CD4-positive, alpha-beta memory T cell (primary cell): ENCODE measurements at places on chromosomes 3 and 15. TPM values are rescaled to one million over a fixed set of nuclear protein-coding genes. Genes with fewer than 3 reads are reported as not detected.

- no peak overlapping the region for H3K27ac ChIP-seq
- no peak for DNase-seq
- no peaks in the 10 kb centered on the region for H3K27me3 ChIP-seq
Measured at GRCh38 chr3:144496141-144496835, 524.7 kb downstream of the DIPK2A start.

DNA sequence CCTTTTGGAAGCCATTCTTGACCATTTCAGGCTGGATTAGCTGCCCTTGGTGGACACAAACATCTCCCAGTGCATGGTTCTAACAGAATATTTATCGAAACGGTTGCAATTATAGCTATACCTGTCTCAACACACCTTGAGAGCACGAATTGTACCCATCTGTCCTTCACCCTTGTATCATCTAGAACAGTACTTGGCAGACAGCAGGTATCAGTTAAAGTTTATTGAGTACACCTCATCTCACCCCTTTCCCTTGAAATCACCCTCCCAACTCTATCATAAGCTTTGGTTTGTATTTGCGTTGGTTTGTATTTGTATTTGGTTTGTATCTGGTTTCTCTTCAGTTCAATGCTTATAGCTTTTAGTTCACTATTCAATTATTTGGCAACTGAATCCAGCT is 12.4 kb downstream of the TSPAN3 start:
- no peak overlapping the region for H3K27ac ChIP-seq
- no peak overlapping the region for H3K4me3 ChIP-seq
- H3K36me3 ChIP-seq = no peaks in the 10 kb centered on the region
- no peaks in the 10 kb centered on the region for H3K27me3 ChIP-seq

- H3K4me1 ChIP-seq = no peaks in the 10 kb centered on the region
- H3K36me3 ChIP-seq = no peaks in the 10 kb centered on the region
- H3K4me3 ChIP-seq = no peak overlapping the region
- H3K27me3 ChIP-seq = no peaks in the 10 kb centered on the region
- no peak overlapping the region for H3K27ac ChIP-seq
- DNase-seq = no peak
Measured at GRCh38 chr3:87349833-87350232, 73.4 kb upstream of the POU1F1 start.

DNA sequence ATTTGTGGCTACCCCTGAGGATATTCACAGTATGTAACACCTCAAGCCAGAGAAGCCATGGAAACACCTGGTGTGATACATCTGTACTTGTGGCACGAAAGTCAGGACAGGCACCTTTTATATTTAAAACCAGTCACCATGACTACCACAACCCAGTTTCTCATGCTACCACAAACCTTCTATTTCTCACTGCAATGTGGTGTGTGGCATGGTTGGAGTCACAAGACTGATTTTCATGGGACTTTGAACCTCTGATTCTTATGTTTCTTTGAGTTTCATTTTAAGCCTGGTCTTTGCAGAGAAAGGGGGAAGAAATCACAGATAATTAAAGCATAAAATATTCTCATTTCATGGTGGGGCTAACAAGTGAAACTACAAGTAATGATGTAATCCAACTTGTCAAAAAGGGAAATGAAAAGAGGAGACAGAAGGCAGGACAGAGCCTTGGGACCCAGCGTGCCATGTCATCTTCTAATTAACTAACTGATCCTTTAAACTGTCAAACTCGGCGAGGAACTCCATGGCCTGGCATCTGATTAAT is 175.9 kb downstream of the PDZRN3 start:
- H3K36me3 ChIP-seq = no peaks in the 10 kb centered on the region
- no peaks in the 10 kb centered on the region for H3K4me1 ChIP-seq
- DNase-seq = no peak
- no peak overlapping the region for H3K27ac ChIP-seq
- no peaks in the 10 kb centered on the region for H3K27me3 ChIP-seq

DNA sequence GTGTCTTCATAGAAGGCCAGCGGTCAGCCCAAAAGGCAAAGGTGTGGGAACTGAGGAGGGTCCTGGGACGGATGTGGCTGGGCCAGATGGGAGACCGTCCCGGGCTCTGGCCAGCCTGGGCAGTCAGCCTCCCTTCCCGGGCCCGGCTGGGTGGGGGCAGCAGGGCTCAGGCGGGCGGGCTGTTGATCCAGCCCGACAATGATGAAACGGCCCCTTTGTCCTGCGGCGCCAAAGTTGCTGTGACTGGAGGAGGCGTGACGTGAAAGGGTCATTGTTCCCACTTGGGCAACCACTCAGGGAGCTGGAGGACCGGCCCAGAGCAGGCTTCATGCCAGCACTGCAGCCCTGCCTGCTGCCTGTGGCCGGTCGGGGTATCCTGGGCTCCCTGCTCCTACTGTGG is 16.5 kb downstream of the DUSP7 start:
- H3K27ac ChIP-seq = no peak overlapping the region
- H3K36me3 ChIP-seq = no peaks in the 10 kb centered on the region
- H3K4me1 ChIP-seq = no peaks in the 10 kb centered on the region
- no peak overlapping the region for H3K4me3 ChIP-seq
- H3K27me3 ChIP-seq = no peaks in the 10 kb centered on the region
- DNase-seq = no peak

DNA sequence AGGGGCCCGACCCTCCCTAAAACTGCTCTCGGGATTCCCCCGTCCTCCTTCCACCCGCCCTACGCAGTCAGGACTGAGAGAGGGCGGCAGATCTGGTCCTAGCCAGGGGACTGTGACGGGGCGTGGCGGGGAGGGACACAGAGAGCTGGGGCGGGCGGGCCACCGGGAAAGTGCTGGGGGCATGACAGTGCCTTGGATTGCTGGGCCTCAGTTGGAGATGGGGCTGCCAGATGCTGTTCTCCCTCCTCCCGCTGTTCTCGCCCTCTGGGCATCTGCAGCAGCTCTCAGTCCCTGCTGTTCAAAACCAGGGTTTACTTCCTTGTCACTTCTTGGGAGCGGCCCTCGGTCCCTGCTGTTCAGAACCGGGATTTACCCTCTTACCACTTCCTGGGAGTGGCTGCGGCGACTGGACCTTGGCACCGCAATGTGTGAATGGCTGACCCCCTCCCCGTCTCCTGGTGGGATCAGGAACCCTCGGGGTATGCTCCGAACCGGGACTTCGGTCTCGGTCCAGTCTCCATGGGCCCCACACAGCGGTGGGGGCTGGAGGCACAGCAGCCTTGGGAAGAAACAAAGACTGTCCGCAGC is 1.8 kb upstream of the RPP25 start:
- peaks cover 19% of the 10 kb centered on the region for H3K27me3 ChIP-seq
- peaks cover 40% of the 10 kb centered on the region for H3K4me1 ChIP-seq
- no peaks in the 10 kb centered on the region for H3K36me3 ChIP-seq
- no peak for DNase-seq

GRCh38 chr15:70220490-70221096 is 122.9 kb upstream of the TLE3 start:
- no peak overlapping the region for H3K4me3 ChIP-seq
- no peaks in the 10 kb centered on the region for H3K27me3 ChIP-seq
- H3K36me3 ChIP-seq = no peaks in the 10 kb centered on the region
- DNase-seq = no peak
- H3K27ac ChIP-seq = no peak overlapping the region

DNA sequence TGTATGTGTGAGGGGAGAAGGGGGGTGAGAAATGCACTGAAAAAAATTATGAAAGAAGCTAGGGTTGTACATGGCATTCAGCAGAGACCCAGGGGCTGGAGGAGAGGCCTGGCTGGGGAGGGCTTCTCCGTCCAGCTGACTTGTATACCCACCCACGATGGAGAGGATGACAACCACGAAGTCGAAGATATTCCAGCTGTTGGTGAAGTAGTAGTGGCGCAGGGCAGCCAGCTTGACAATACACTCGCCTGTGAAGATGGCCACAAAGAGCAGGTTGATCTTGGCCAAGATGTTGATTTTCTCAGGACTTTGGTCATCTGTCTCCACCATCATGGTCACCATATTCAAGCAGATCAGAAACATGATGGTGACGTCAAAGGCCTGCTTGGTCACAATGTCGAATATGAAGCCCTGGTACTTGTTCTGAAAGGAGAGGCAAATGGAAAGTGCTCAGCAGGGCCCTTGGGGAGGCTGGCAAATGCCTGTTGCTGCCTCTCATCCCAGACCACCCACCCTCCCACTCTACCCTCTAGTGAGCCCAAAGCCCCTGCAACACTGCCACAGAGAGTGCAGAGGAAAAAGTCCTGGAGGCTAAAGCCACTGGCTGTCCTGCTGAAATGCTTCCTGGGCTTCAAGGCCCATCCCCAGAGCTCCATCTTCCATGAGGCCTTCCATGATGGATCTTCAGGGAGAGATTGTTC is 58.1 kb downstream of the EXOG start:
- no peaks in the 10 kb centered on the region for H3K36me3 ChIP-seq
- H3K4me3 ChIP-seq = no peak overlapping the region
- no peak overlapping the region for H3K27ac ChIP-seq

DNA sequence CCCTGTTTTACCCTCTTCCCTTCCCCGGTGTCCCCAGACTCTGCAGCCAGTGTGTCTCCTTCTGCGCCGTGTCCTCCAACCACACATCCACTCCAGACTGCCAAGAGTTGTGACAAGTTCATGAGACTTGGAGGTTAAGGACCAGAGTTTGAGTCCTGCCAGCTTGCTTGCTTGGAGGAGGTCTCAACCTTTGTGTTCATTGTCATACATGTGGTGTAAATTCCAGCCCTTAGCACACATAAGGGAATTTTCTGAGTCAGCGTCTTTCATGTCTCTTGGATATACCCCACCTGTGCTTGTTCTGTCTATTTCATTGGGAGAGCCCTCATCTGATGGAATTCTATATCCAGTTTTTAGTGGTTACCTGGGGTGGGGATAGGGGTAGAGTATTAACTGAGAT is 13.3 kb downstream of the CORO2B start:
- no peak overlapping the region for H3K27ac ChIP-seq
- H3K27me3 ChIP-seq = no peaks in the 10 kb centered on the region
- DNase-seq = no peak
- no peak overlapping the region for H3K4me3 ChIP-seq
- H3K36me3 ChIP-seq = no peaks in the 10 kb centered on the region
- H3K4me1 ChIP-seq = no peaks in the 10 kb centered on the region

DNA sequence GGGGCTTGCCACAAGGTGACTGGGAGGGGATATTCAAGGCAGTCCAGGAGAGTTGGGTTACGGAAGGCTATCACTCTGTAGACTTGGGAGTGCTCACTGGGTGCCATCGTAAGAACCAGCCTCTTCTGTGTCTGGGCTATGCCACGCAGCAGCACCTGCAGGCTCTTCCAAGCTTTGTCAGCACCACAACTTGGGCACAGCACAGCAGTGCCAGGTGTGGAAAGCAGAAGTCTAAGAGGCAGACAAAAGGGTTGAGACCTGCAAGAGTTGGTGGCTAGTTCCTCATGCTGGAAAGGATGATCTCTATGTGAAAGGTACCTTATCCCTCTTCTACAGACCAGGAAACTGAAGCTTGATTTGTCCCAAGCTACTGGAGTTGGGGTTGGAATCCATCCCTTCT is 15.8 kb downstream of the CX3CR1 start:
- peaks cover 42% of the 10 kb centered on the region for H3K4me1 ChIP-seq
- no peaks in the 10 kb centered on the region for H3K27me3 ChIP-seq
- peak; percentile 21 for DNase-seq
- no peak overlapping the region for H3K27ac ChIP-seq
- H3K36me3 ChIP-seq = no peaks in the 10 kb centered on the region
- no peak overlapping the region for H3K4me3 ChIP-seq

- H3K27me3 ChIP-seq = no peaks in the 10 kb centered on the region
- peaks cover 31% of the 10 kb centered on the region for H3K36me3 ChIP-seq
- no peak for DNase-seq
Measured at GRCh38 chr15:50929062-50929461, 20.6 kb downstream of the AP4E1 start.

GRCh38 chr15:85462029-85462428 is 81.6 kb downstream of the AKAP13 start:
- no peak for DNase-seq
- H3K27me3 ChIP-seq = no peaks in the 10 kb centered on the region
- no peak overlapping the region for H3K4me3 ChIP-seq
- H3K4me1 ChIP-seq = peaks cover 10% of the 10 kb centered on the region
- no peak overlapping the region for H3K27ac ChIP-seq

- no peaks in the 10 kb centered on the region for H3K36me3 ChIP-seq
- DNase-seq = no peak
- no peak overlapping the region for H3K27ac ChIP-seq
- no peaks in the 10 kb centered on the region for H3K27me3 ChIP-seq
Measured at GRCh38 chr3:155208183-155208800, 85.2 kb downstream of the STRIT1 start.

GRCh38 chr15:60009124-60009960 is 5.2 kb downstream of the FOXB1 start:
- no peak overlapping the region for H3K4me3 ChIP-seq
- peaks cover 66% of the 10 kb centered on the region for H3K27me3 ChIP-seq
- no peak for DNase-seq
- no peaks in the 10 kb centered on the region for H3K36me3 ChIP-seq
- no peak overlapping the region for H3K27ac ChIP-seq

GRCh38 chr3:180624714-180625113 is 22.8 kb downstream of the TTC14 start:
- no peak overlapping the region for H3K27ac ChIP-seq
- H3K4me3 ChIP-seq = no peak overlapping the region
- H3K4me1 ChIP-seq = no peaks in the 10 kb centered on the region
- DNase-seq = no peak
- no peaks in the 10 kb centered on the region for H3K36me3 ChIP-seq

DNA sequence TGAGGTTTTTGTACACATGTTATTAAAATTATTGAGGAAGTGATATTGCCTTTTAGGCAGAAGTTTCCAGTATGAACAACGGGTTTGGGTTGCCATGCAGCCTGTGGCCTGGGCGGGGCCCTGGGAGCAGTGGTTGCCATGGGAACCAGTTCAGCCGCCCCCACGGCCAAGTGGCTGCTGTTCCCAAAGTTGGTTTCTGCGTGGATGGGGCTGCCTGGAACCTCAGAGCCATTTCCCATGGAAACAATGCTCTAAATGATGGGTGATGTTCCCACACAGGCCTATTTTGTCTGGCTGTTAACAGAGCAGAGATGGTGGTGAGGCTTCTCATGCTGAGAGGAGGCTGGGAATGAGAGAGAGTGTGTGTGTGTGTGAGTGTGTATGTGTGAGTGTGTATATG is 19.5 kb downstream of the MRAS start:
- H3K4me1 ChIP-seq = no peaks in the 10 kb centered on the region
- no peak overlapping the region for H3K27ac ChIP-seq
- DNase-seq = no peak
- H3K4me3 ChIP-seq = no peak overlapping the region
- peaks cover 3% of the 10 kb centered on the region for H3K27me3 ChIP-seq

DNA sequence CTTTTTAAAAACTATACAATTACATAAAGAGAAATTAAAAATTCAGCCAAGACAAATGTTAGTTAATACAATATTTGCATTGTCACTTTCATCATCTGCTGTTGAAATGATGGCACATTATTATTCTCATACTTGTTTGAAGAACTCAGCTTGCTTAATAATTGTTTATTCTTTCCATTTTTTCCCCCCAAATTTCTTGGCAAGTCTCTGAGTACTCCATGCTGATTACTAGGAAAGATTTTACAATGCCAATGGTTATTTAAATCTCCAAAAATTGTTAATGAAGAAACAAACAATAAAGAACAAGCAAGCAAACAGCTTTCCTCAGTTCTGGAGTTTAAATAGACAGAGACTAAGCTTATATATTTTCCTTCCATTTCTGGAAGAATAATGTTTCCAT is 15.1 kb upstream of the STXBP5L start:
- H3K4me1 ChIP-seq = no peaks in the 10 kb centered on the region
- no peak for DNase-seq
- no peaks in the 10 kb centered on the region for H3K27me3 ChIP-seq
- H3K4me3 ChIP-seq = no peak overlapping the region
- H3K36me3 ChIP-seq = no peaks in the 10 kb centered on the region
- no peak overlapping the region for H3K27ac ChIP-seq

MORC1 gene
- total RNA-seq = not detected

C3orf80 gene
- total RNA-seq = not detected

SERINC4 gene
- 0.25 TPM for total RNA-seq

CFAP92 gene
- 0.38 TPM for total RNA-seq

LRTM1 gene
- not detected for total RNA-seq

ABI3BP gene
- total RNA-seq = not detected

TJP1 gene
- not detected for total RNA-seq

RTP4 gene
- total RNA-seq = 8.8 TPM

ALPK3 gene
- total RNA-seq = 0.26 TPM

SCN11A gene
- 0.15 TPM for total RNA-seq
